HT-29 (cell line): ENCODE measurements at places on chromosomes 6 and 20. TPM values are rescaled to one million over a fixed set of nuclear protein-coding genes. Genes with fewer than 3 reads are reported as not detected.

PKIB gene
- 5.8 and 6.1 TPM in 2 replicates for total RNA-seq

ZNF322 gene
- 7.0 and 21.5 TPM in 2 replicates for total RNA-seq

SRMS gene
- 0.13 TPM in 1 of 2 replicates, not detected in the other for total RNA-seq

ME1 gene
- total RNA-seq: 8.9 and 10.5 TPM in 2 replicates

FAXC gene
- total RNA-seq: not detected in 2 replicates

MRAP2 gene
- 7.6 and 10.5 TPM in 2 replicates for total RNA-seq

SLC2A10 gene
- total RNA-seq: 1.5 and 3.5 TPM in 2 replicates
